ENCODE measurements at places on chromosomes 3 and 15. TPM values are rescaled to one million over a fixed set of nuclear protein-coding genes. Genes with fewer than 3 reads are reported as not detected.

SSUH2 gene
- total RNA-seq: 0.19 TPM

ACSBG1 gene
- not detected for total RNA-seq

ILDR1 gene
- 2.3 TPM for total RNA-seq

LNP1 gene
- total RNA-seq: 1.2 TPM

HTR3D gene
- not detected for total RNA-seq

LIPH gene
- 10.4 TPM for total RNA-seq

PRR20G gene
- total RNA-seq: not detected

MRPS25 gene
- total RNA-seq: 23.9 TPM

CCDC80 gene
- 69.6 TPM for total RNA-seq

EXD1 gene
- not detected for total RNA-seq

GCNT3 gene
- total RNA-seq: 8.8 TPM

GCHFR gene
- total RNA-seq: 39.0 TPM

RARB gene
- total RNA-seq: 1.9 TPM

ERICH6 gene
- not detected for total RNA-seq

MYRIP gene
- 3.1 TPM for total RNA-seq

SCG5 gene
- total RNA-seq: not detected

TP63 gene
- 131 TPM for total RNA-seq

CRYGS gene
- 1.3 TPM for total RNA-seq

MAGEL2 gene
- 0.04 TPM for total RNA-seq

ZBBX gene
- total RNA-seq: not detected

GPR156 gene
- total RNA-seq: not detected

FEZF2 gene
- not detected for total RNA-seq

AP3S2 gene
- total RNA-seq: 32.1 TPM

SLC9C1 gene
- total RNA-seq: not detected

MESP2 gene
- not detected for total RNA-seq

CA12 gene
- 144 TPM for total RNA-seq

TRIM71 gene
- not detected for total RNA-seq

HYAL1 gene
- 3.4 TPM for total RNA-seq

STAB1 gene
- total RNA-seq: 49.1 TPM

GHRL gene
- not detected for total RNA-seq

CAMP gene
- total RNA-seq: 0.76 TPM

ZPLD1 gene
- not detected for total RNA-seq

SPSB4 gene
- total RNA-seq: not detected

IREB2 gene
- 28.4 TPM for total RNA-seq

AGBL1 gene
- 0.21 TPM for total RNA-seq

PYDC2 gene
- total RNA-seq: not detected

GUCA1C gene
- total RNA-seq: not detected

BSN gene
- total RNA-seq: 0.18 TPM

C2CD4A gene
- total RNA-seq: 0.19 TPM

HACL1 gene
- 3.3 TPM for total RNA-seq
